ENCODE measurements at places on chromosomes 6 and 20. TPM values are rescaled to one million over a fixed set of nuclear protein-coding genes. Genes with fewer than 3 reads are reported as not detected.

The SPDEF gene
- total RNA-seq = 0.16 TPM

The FAM184A gene
- 0.55 TPM for total RNA-seq

The SFTA2 gene
- total RNA-seq = not detected

The SLC22A1 gene
- 1.4 TPM for total RNA-seq

The MATN4 gene
- total RNA-seq = not detected

The XKR7 gene
- total RNA-seq = not detected

The SRSF12 gene
- not detected for total RNA-seq

The DUSP15 gene
- not detected for total RNA-seq

The PPP1R3G gene
- total RNA-seq = not detected

The PTCRA gene
- total RNA-seq = not detected

The ZNF133 gene
- 15.8 TPM for total RNA-seq
